Activated naive CD4-positive, alpha-beta T cell treated with anti-CD3 and anti-CD28 coated beads for 36 hours (primary cell): ENCODE measurements at places on chromosomes 3 and 15. TPM values are rescaled to one million over a fixed set of nuclear protein-coding genes. Genes with fewer than 3 reads are reported as not detected.

The OR5K2 gene
- not detected for total RNA-seq

The FAM227B gene
- 2.0 TPM for total RNA-seq

The THUMPD3 gene
- 46.0 TPM for total RNA-seq

The MLF1 gene
- total RNA-seq: 1.6 TPM

The IL16 gene
- 36.4 TPM for total RNA-seq

The CPB1 gene
- not detected for total RNA-seq

GRCh38 chr15:57019496-57020160 is 101.2 kb downstream of the TCF12 start:
- DNase-seq: no peak
- no peak overlapping the region for H3K4me3 ChIP-seq
- H3K36me3 ChIP-seq: peaks cover 11% of the 10 kb centered on the region
- H3K27ac ChIP-seq: no peak overlapping the region
- no peaks in the 10 kb centered on the region for H3K27me3 ChIP-seq

GRCh38 chr3:57706462-57706861 is 13.6 kb upstream of the DENND6A start:
- peaks cover 2% of the 10 kb centered on the region for H3K4me1 ChIP-seq
- H3K27ac ChIP-seq: no peak overlapping the region
- no peaks in the 10 kb centered on the region for H3K27me3 ChIP-seq
- H3K36me3 ChIP-seq: no peaks in the 10 kb centered on the region
- DNase-seq: no peak

- no peak overlapping the region for H3K4me3 ChIP-seq
- H3K36me3 ChIP-seq: no peaks in the 10 kb centered on the region
- peak; percentile 74 for DNase-seq
- peaks cover 8% of the 10 kb centered on the region for H3K27me3 ChIP-seq
- no peaks in the 10 kb centered on the region for H3K4me1 ChIP-seq
- H3K27ac ChIP-seq: no peak overlapping the region
These were observed 471.9 kb upstream of the FRG2C start for GRCh38 chr3:75192146-75192616.

- peak; percentile 19 for DNase-seq
- H3K27me3 ChIP-seq: no peaks in the 10 kb centered on the region
- H3K4me1 ChIP-seq: peaks cover 72% of the 10 kb centered on the region
- H3K4me3 ChIP-seq: peak overlapping the region; percentile 90
- peaks cover 17% of the 10 kb centered on the region for H3K36me3 ChIP-seq
These were observed 3.9 kb upstream of the CSK start for GRCh38 chr15:74777769-74778598.

- no peak for DNase-seq
- no peak overlapping the region for H3K4me3 ChIP-seq
- H3K27me3 ChIP-seq: no peaks in the 10 kb centered on the region
- peaks cover 6% of the 10 kb centered on the region for H3K4me1 ChIP-seq
These were observed 6.7 kb downstream of the ABHD17C start for GRCh38 chr15:80701676-80702311.

- no peak overlapping the region for H3K4me3 ChIP-seq
- H3K27ac ChIP-seq: no peak overlapping the region
- H3K27me3 ChIP-seq: no peaks in the 10 kb centered on the region
- H3K36me3 ChIP-seq: peaks cover 4% of the 10 kb centered on the region
These were observed 44.5 kb downstream of the GBE1 start for GRCh38 chr3:81716870-81717509.

DNA sequence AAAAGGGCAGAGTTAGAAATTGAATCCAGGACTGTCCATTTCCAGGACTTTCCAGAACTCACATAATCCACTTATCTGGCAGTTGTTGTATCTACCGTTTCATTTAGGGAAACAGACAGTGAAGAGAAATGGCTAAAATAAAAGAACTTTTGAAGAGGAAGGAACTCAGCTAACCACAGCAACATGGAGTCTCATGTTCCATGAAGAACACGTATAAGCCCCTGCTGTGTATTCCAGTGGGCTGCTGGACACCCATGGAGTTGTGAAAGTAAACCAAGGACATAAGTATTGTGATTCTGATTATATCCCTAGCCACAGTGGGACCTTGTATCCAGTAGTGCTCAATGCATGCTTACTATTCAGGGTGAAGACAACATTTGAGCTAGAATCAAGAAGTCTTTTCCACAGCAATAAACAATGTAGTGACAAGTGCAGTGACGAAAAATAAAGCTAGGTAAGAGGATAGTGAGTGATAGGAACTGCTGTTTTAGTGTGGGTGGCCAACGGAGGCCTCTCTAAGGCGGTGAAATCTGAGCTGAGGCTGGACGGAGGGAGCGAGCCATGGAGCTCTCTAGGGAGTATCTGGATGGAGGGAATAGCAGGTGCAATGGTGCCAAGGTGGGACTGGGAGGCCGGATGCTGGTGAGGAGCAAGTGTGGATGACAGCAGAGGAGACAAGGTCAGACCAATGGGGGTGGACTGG is 26.8 kb upstream of the TRH start:
- no peak overlapping the region for H3K4me3 ChIP-seq
- peaks cover 2% of the 10 kb centered on the region for H3K27me3 ChIP-seq
- no peaks in the 10 kb centered on the region for H3K36me3 ChIP-seq
- H3K27ac ChIP-seq: no peak overlapping the region
- no peaks in the 10 kb centered on the region for H3K4me1 ChIP-seq
- no peak for DNase-seq

- no peak overlapping the region for H3K4me3 ChIP-seq
- H3K27ac ChIP-seq: no peak overlapping the region
- H3K27me3 ChIP-seq: no peaks in the 10 kb centered on the region
- peaks cover 23% of the 10 kb centered on the region for H3K4me1 ChIP-seq
- no peaks in the 10 kb centered on the region for H3K36me3 ChIP-seq
These were observed 16.5 kb upstream of the TSEN2 start for GRCh38 chr3:12467746-12468145.

GRCh38 chr3:42764561-42765295 is 8.3 kb downstream of the CCDC13 start:
- no peaks in the 10 kb centered on the region for H3K4me1 ChIP-seq
- DNase-seq: no peak
- H3K4me3 ChIP-seq: no peak overlapping the region
- H3K36me3 ChIP-seq: no peaks in the 10 kb centered on the region
- no peaks in the 10 kb centered on the region for H3K27me3 ChIP-seq

- DNase-seq: no peak
- no peaks in the 10 kb centered on the region for H3K36me3 ChIP-seq
- no peak overlapping the region for H3K27ac ChIP-seq
- H3K27me3 ChIP-seq: no peaks in the 10 kb centered on the region
These were observed 36.2 kb downstream of the MRAS start for GRCh38 chr3:138384531-138384930.

DNA sequence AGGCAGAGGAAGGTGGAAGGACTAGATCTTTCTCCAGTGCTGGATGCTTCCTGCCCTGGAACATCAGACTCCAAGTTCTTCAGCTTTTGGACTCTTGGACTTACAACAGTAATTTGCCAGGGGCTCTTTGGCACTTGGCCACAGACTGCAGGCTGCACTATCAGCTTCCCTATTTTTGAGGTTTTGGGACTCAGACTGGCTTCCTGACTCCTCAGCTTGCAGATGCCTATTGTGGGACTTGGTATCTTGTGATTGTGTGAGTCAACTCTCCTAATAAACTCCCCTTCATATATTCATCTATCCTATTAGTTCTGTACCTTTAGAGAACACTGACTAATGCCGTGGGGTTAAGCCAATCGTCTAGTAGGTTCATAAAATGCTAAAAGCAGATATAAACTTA is 8.8 kb upstream of the B3GNT5 start:
- no peak overlapping the region for H3K4me3 ChIP-seq
- H3K4me1 ChIP-seq: peaks cover 9% of the 10 kb centered on the region
- H3K27me3 ChIP-seq: peaks cover 6% of the 10 kb centered on the region
- DNase-seq: no peak
- H3K27ac ChIP-seq: no peak overlapping the region
- H3K36me3 ChIP-seq: peaks cover 14% of the 10 kb centered on the region

- no peak for DNase-seq
- H3K4me3 ChIP-seq: no peak overlapping the region
- no peaks in the 10 kb centered on the region for H3K36me3 ChIP-seq
- H3K27ac ChIP-seq: no peak overlapping the region
These were observed 111.6 kb downstream of the GREM1 start for GRCh38 chr15:32829436-32829835.

GRCh38 chr3:48399387-48400172 is 27.6 kb downstream of the FBXW12 start:
- H3K27me3 ChIP-seq: peaks cover 4% of the 10 kb centered on the region
- H3K27ac ChIP-seq: no peak overlapping the region
- H3K4me1 ChIP-seq: peaks cover 2% of the 10 kb centered on the region
- H3K36me3 ChIP-seq: no peaks in the 10 kb centered on the region

GRCh38 chr15:77630956-77631744 is 1.6 kb downstream of the LINGO1 start:
- H3K27ac ChIP-seq: no peak overlapping the region
- DNase-seq: no peak
- H3K4me3 ChIP-seq: no peak overlapping the region
- peaks cover 36% of the 10 kb centered on the region for H3K27me3 ChIP-seq

GRCh38 chr3:120894316-120895057 is 13.5 kb upstream of the STXBP5L start:
- no peaks in the 10 kb centered on the region for H3K4me1 ChIP-seq
- H3K36me3 ChIP-seq: no peaks in the 10 kb centered on the region
- H3K27me3 ChIP-seq: peaks cover 10% of the 10 kb centered on the region
- H3K4me3 ChIP-seq: no peak overlapping the region
- no peak for DNase-seq

GRCh38 chr3:171293142-171293782 is 166.9 kb downstream of the TNIK start:
- no peaks in the 10 kb centered on the region for H3K36me3 ChIP-seq
- no peak overlapping the region for H3K4me3 ChIP-seq
- peaks cover 53% of the 10 kb centered on the region for H3K4me1 ChIP-seq
- no peak for DNase-seq
- no peak overlapping the region for H3K27ac ChIP-seq
- no peaks in the 10 kb centered on the region for H3K27me3 ChIP-seq

GRCh38 chr3:134694946-134695543 is 44.2 kb upstream of the KY start:
- no peaks in the 10 kb centered on the region for H3K4me1 ChIP-seq
- H3K27ac ChIP-seq: no peak overlapping the region
- no peak overlapping the region for H3K4me3 ChIP-seq
- no peaks in the 10 kb centered on the region for H3K36me3 ChIP-seq
